SJSA1 (cell line): ENCODE measurements at places on chromosomes 2 and 18. TPM values are rescaled to one million over a fixed set of nuclear protein-coding genes. Genes with fewer than 3 reads are reported as not detected.

GRCh38 chr2:128228894-128229293, 89.8 kb downstream of the HS6ST1 start:
- no peak overlapping the region for H3K4me3 ChIP-seq

DNA sequence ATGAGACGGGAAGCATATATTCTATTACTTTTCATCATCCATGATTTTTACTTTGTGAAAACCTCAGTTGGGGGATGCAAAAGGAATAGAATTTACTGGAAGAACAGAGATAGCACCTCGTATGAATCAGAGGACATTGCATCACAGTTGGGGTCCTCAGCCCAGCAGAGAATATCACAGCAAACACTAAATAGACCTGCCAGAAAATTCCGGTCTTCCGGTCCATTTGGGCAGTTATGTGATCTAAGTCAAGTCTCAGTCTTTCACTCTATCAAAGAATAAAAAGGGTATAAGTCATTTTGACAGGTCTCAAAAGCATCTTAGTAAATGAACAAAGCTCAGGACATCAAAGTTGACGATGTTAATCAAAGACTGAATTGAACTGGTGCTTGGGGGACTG, 1100.6 kb downstream of the DPP10 start:
- no peaks in the 10 kb centered on the region for H3K4me1 ChIP-seq
- H3K27ac ChIP-seq, result no peak overlapping the region
- no peak overlapping the region for H3K4me3 ChIP-seq
- no peaks in the 10 kb centered on the region for H3K36me3 ChIP-seq

GRCh38 chr2:236573066-236573929, 3.7 kb downstream of the ACKR3 start:
- H3K27ac ChIP-seq, result no peak overlapping the region
- H3K4me1 ChIP-seq, result peaks cover 16% of the 10 kb centered on the region
- H3K27me3 ChIP-seq, result no peaks in the 10 kb centered on the region
- H3K36me3 ChIP-seq, result no peaks in the 10 kb centered on the region
- no peak overlapping the region for H3K4me3 ChIP-seq
- DNase-seq, result no peak

DNA sequence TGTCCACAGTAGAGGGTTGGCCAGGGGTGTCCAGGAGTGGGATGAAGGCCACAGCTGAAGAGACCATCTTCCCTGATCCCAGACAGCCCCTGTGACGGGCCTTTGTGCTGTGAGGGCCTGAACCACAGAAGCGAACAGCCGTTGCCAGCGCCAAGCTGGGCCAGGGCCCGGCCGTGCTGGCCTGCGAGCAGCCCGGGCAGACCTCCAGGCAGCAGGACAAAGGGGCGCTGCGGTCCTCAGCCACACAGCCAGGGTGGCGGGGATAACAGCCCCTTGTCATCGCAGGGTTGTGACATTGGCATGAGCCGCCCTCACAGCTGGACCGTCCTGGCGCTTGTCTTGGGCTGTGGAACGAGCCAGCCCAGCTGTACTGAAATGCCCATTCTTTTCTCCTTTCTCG, 161.1 kb downstream of the FAM210A start:
- H3K4me3 ChIP-seq, result no peak overlapping the region
- no peaks in the 10 kb centered on the region for H3K36me3 ChIP-seq
- no peaks in the 10 kb centered on the region for H3K27me3 ChIP-seq
- H3K27ac ChIP-seq, result no peak overlapping the region
- no peaks in the 10 kb centered on the region for H3K4me1 ChIP-seq

DNA sequence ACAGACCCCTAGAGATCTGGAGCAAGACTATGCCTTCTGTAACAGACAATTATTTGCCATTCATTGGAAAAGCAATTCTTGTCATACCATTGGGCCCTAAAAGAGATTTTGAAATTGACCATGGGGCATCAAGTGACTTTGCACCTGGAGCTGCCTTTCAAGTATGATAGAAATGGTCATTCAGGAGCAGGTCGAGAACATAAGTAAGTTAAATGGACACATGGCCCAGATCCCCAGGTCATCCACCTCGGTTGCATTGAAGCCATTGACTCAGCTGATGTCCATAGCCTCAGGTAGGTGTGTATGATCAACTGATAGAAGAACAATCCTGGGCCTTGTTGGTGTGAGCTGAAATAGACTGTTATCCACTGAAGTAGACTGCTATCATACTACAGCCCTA, 19.3 kb downstream of the CHCHD5 start:
- H3K27me3 ChIP-seq, result no peaks in the 10 kb centered on the region
- H3K4me1 ChIP-seq, result peaks cover 14% of the 10 kb centered on the region

DNA sequence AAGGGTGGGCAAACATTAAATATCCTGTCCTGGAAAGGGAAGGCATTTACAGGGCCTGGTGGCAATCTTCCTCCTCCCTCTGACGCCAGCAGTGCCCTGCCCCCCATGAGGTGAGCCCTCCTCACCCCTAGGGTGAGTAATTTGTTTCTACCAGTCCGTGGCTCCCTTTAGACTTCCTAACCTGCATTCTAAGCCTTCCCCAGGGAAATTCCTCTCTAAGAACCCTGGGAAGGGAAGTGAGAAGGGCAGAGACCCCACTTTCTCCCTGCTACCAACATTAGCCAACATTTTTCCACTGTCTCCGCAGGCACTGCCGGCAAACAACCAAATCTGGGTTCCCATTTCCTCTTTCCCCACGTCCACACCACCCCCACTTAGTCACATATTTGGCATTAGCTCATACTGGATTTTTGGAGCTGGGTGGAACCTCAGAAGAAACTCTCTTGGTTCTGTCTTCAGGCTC, 69.3 kb downstream of the NRP2 start:
- no peak overlapping the region for H3K4me3 ChIP-seq
- no peaks in the 10 kb centered on the region for H3K36me3 ChIP-seq

DNA sequence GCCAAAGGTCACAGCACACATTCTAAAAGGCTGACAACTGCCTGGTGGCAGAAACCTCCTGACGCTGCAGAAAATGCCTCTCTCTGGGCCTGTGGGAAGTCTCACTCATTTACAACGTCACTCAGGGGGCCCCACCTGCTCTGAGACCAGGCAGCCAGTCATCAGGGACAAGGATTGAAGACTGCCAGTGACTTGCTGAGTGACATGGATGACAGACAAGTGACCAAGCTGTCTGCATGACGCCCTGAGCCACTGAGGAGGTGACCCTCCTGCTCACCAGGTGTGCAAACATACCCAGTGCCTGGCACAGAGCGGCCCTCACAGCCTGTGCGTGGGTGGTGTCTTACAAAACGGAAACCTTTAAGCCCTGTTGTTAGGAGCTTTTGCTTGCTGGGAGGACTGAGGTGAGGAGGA, 392.4 kb downstream of the TNS1 start:
- no peak overlapping the region for H3K4me3 ChIP-seq
- H3K36me3 ChIP-seq, result no peaks in the 10 kb centered on the region
- no peaks in the 10 kb centered on the region for H3K4me1 ChIP-seq
- no peak overlapping the region for H3K27ac ChIP-seq

DNA sequence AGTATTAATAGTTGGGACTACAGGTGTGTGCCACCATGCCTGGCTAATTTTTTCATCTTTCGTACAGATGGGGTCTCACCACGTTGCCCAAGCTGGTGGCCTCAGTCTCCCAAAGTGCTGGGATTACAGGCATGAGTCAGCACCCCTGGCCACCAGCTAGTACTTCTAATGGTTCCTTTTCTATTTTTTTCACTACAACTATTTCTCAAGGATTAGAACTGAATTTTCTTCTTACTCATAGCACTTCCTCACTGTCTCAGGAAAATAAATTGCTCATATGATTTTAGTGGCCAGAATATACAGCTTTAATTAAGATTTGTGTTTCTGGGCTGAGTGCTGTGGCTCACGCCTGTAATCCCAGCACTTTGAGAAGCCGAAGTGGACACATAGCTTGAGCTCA, 43.2 kb upstream of the SOS1 start:
- H3K27ac ChIP-seq, result no peak overlapping the region
- H3K36me3 ChIP-seq, result no peaks in the 10 kb centered on the region
- no peaks in the 10 kb centered on the region for H3K4me1 ChIP-seq

DNA sequence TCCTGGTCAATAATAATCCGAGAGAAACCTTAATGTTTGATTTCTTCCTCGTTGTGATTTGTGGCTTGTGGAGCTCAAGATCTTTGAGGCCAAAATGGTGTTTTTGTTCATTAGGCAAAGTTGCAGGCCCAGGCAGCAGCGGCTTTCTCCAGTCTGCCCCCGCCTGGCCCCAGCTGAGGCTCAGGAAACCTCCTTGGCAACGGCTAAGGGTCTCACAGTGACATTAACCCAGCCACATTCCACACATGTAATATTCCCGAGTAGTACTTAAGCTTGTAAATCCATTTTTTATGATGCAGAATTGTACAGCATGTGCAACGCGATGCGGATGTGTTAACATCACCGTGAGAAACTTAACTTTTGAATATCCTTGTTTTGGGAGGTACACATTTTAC, 200.1 kb downstream of the BCL11A start:
- H3K27me3 ChIP-seq, result peaks cover 2% of the 10 kb centered on the region; the same call in 1 of the 2 replicates
- H3K4me3 ChIP-seq, result no peak overlapping the region
- H3K4me1 ChIP-seq, result no peaks in the 10 kb centered on the region
- H3K36me3 ChIP-seq, result no peaks in the 10 kb centered on the region

GRCh38 chr2:135485441-135485840, 45.6 kb downstream of the ZRANB3 start:
- no peak overlapping the region for H3K4me3 ChIP-seq
- H3K36me3 ChIP-seq, result 0 out of 2 replicates have a peak, but pooled peaks cover 7% of the 10 kb centered on the region
- H3K27ac ChIP-seq, result no peak overlapping the region
- H3K27me3 ChIP-seq, result no peaks in the 10 kb centered on the region
- no peaks in the 10 kb centered on the region for H3K4me1 ChIP-seq

- no peaks in the 10 kb centered on the region for H3K36me3 ChIP-seq
- H3K27ac ChIP-seq, result no peak overlapping the region
- H3K4me3 ChIP-seq, result no peak overlapping the region
- DNase-seq, result no peak
- H3K27me3 ChIP-seq, result peaks cover 79% of the 10 kb centered on the region
Observed at GRCh38 chr2:60556175-60556574, 2.7 kb upstream of the BCL11A start.

GRCh38 chr2:7665880-7666279, 748.7 kb downstream of the RNF144A start:
- no peaks in the 10 kb centered on the region for H3K4me1 ChIP-seq
- no peak for DNase-seq
- no peak overlapping the region for H3K27ac ChIP-seq
- H3K27me3 ChIP-seq, result no peaks in the 10 kb centered on the region
- H3K4me3 ChIP-seq, result no peak overlapping the region
- H3K36me3 ChIP-seq, result no peaks in the 10 kb centered on the region

DNA sequence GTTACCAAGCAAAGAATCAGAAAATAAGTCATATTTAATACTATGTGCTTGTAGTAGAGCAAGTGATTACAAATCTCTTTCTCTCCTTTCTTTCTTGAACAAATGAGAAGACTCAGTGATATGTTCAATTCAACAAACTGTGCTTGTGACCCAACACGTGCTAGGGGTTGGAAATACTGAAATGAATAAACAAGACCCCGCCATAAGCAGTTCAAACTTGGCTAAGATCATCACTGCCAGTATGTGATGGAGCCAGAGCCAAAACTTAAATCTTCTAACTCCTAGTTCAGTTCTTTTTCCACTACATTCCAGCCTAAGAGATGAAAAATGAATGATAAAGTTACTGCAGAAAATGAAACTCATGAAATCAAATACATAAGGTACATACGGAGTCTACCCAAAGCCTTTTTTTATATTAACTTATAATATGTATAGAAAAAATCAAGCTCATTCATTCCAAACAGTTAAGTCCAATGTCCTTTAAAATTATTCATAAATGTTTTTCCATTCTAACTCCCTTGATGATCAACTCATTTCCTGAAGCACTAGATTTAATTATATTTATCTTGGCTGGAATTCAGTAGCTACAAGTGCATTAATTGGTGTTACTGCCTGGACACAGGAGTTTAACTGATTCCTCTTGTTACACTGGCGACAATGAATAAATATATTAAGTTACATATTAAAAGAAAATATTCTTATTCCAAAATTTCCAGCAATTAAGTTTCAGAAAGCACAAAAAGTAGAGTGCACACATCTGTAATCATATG, 36.0 kb downstream of the GALNT3 start:
- H3K4me1 ChIP-seq, result 0 out of 2 replicates have a peak, but pooled peaks cover 7% of the 10 kb centered on the region
- no peak for DNase-seq
- no peaks in the 10 kb centered on the region for H3K36me3 ChIP-seq

GRCh38 chr2:138276339-138276738, 225.2 kb upstream of the SPOPL start:
- H3K27ac ChIP-seq, result peak overlapping the region; percentile 10; the same call in 1 of the 2 replicates
- no peaks in the 10 kb centered on the region for H3K36me3 ChIP-seq
- DNase-seq, result no peak
- no peaks in the 10 kb centered on the region for H3K27me3 ChIP-seq
- peaks cover 30% of the 10 kb centered on the region for H3K4me1 ChIP-seq
- H3K4me3 ChIP-seq, result no peak overlapping the region

DNA sequence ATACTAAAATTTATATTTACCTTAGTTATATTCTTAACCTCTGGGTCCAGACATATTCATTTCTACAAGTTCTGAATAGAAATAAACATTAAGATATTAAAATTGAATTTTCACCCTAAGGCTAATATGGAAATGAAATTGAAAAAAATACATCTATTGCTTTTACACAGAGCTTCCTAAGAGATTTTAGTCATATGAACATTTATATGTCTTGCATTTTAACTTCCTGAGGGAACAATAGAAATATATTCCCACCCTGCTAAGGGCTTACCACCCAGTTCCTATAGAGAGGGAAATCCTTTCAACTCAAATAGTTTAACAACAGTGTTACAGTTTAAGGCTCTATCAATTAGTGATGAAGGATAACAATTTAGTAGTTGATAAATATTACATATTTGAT, 60.5 kb downstream of the SOCS6 start:
- no peak overlapping the region for H3K27ac ChIP-seq
- H3K4me3 ChIP-seq, result no peak overlapping the region
- peaks cover 3% of the 10 kb centered on the region; the same call in 1 of the 2 replicates for H3K36me3 ChIP-seq
- no peak for DNase-seq
- H3K27me3 ChIP-seq, result no peaks in the 10 kb centered on the region

GRCh38 chr2:208245746-208246145, 9.1 kb downstream of the IDH1 start:
- H3K27ac ChIP-seq, result no peak overlapping the region
- H3K27me3 ChIP-seq, result no peaks in the 10 kb centered on the region
- H3K4me3 ChIP-seq, result no peak overlapping the region

GRCh38 chr2:71832844-71833243, 314.8 kb downstream of the CYP26B1 start:
- H3K4me3 ChIP-seq, result no peak overlapping the region
- no peaks in the 10 kb centered on the region for H3K27me3 ChIP-seq
- DNase-seq, result no peak

- H3K27ac ChIP-seq, result no peak overlapping the region
Observed at GRCh38 chr2:238884812-238885408, 37.0 kb downstream of the TWIST2 start.

Gene EPC2
- total RNA-seq, result 16.0 and 19.5 TPM in 2 replicates

Gene CCDC138
- 16.6 and 17.1 TPM in 2 replicates for total RNA-seq

Gene CYRIA
- 1.00 and 1.7 TPM in 2 replicates for total RNA-seq

Gene TBR1
- total RNA-seq, result 0.03 TPM in 1 of 2 replicates, not detected in the other

Gene PSD4
- 1.7 and 3.2 TPM in 2 replicates for total RNA-seq

Gene PRKAG3
- total RNA-seq, result not detected in 2 replicates

Gene GLI2
- total RNA-seq, result 8.8 and 20.0 TPM in 2 replicates

Gene SIX3
- not detected in 2 replicates for total RNA-seq

Gene EFHD1
- total RNA-seq, result 0.66 and 1.4 TPM in 2 replicates

Gene GCC2
- 18.6 and 18.8 TPM in 2 replicates for total RNA-seq

Gene CCDC74A
- total RNA-seq, result 0.63 and 4.3 TPM in 2 replicates

Gene DLX2
- 0.92 TPM in 1 of 2 replicates, not detected in the other for total RNA-seq
